Foreskin melanocyte (primary cell): ENCODE measurements at places on chromosomes 5 and 9.
A peak's percentile ranks its signal among the peaks of the same experiment; 100 is the strongest.

GRCh38 chr5:130032807-130033206 lies 128.5 kb downstream of the CHSY3 start:
- DNase-seq = no peak

- no peak for DNase-seq
Measured at GRCh38 chr5:117812861-117813260, 1175.5 kb downstream of the DTWD2 start.

DNA sequence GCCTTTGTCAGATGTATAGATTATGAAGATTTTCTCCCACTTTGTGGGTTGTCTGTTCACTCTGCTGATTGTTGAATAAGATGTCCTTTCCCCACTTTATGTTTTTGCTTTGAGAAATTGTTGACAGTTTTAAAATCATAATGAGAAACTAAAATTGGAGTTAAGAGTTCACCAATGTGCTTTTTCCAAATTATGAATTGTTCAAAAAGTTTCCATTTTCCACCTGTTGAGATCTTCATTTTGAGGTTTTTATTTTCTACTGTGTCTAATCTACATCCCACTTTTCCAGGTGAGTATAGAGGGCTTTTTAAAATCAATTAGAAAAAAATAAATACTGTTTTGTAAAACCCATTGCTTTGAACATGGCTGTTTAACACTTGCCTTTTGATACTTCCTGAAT lies 55.8 kb downstream of the LNPEP start:
- no peak for DNase-seq

DNA sequence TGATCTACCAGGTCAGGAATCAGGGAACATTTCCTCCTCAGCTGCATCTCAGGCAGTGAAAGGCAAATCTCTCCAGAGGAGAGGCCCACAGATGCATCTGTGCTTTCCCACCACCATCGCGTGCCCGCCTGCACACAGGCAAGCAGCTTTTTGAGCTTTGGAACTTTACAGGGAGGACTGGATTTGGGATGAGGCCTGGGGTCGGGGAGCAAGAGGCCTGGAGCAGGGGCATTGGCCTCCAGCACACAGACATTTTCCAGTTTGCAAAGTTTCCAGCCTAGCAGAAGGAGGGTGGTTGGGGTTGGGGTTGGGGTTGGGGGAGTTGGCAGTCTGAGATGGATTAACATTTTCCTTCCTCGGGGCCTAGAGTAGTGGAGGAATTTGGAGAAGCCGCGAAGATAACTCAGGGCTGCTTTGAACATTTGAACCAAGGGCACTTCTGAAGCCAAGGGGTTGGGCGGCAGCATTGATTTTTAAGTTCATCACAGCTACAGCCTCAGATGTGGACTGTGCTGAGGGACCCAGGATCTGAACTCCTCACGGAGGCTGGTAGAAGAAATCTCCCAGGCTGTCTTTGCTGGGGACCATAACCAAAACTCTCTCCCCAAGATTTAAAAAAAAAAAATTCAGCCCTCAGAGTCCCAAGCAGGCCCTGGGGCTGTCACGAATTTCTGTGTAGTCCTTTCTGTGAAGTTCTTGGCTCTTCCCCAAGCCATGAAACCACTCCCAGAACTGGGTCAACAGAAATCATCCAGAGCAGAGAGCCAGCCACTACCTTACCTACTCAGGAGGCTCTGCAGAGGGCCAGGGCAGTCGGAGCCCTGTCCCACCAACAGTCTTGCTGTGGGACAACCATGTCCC lies 25.6 kb downstream of the C5orf15 start:
- peak; percentile 39 for DNase-seq

GRCh38 chr9:69204326-69204725 lies 30.2 kb downstream of the TJP2 start:
- DNase-seq = no peak

DNA sequence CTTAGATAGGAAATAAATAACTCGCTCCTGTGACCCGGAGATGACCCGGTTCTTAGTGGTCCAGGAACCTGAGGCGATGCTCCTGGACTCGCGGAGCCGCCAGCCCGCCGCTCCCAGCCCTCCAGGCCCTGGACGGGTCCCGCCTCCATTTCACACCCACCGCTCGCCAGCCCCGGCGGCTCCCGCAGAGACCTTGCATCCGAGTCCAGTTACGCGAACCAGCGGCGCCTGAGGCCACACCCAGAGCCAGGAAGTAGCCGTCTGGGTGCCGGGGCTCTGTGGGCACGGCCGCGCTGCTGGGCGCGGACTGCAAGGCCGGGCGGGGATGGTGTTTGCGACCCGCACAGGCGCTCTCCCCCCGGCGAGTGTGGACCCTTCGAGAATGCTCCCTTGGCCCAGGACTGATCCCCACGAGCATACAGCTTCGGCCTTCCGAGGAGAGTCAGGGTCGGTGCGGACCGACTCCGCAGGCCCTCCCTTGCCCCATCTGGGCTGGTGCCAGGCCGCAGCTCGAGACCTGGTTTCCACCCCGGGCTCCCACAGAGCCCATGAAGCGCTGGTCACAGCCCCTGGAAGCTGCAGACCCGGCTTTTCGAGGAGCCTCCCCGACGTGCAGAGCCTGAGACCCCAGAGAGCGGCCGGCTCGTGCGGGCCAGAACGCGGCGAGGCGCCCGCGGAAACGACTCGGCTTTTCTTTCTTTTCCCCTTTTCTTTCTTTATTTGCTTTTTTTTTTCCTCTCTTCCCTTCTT lies 5.2 kb upstream of the BARX1 start:
- no peak for DNase-seq

GRCh38 chr9:71681104-71681707 lies 87.1 kb downstream of the CEMIP2 start:
- peak; percentile 45 for DNase-seq

DNA sequence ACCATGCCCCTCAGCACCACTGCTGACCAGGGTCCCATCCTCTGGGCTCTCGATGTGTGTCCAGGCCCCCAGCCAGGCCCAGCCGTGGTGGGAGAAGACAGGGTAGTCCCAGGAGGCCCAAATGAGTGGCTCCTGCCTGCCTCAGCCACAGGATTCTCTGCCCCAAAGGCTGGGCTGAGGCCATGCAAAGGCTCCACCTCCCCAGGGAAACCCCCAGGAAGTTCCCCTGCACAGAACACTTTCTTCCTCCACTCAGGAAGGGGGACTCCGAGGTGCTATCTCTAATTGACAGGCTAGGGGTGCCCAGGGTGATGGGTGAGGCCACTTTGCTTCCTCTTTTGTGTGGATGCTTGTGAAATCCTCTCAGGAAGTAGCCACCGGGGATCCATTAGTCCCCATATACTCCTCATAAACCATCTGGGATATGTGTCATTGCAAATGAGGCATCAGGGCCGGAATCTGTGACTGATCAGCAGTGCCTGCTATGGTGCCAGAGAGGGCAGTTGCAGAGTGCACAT lies 23.1 kb upstream of the TDRD7 start:
- no peak for DNase-seq

DNA sequence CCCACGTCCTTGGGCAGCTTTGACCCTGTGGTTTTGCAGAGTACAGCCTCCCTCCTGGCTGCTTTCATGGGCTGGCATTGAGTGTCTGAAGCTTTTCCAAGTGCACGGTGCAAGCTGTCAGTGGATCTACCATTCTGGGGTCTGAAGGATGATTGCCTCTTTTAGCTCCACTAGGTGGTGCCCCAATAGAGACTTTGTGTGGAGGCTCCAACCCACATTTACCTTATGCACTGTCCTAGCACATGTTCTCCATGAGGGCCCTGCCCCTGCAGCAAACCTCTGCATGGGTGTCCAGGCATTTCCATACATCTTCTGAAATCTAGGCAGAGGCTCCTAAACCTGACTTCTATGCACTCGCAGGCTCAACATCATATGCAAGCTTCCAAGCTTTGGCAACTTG lies 644.2 kb upstream of the CDH9 start:
- no peak for DNase-seq

GRCh38 chr9:94096819-94097577 lies 12.7 kb downstream of the PTPDC1 start:
- no peak for DNase-seq

GRCh38 chr9:114401344-114401743 lies 13.6 kb upstream of the AKNA start:
- no peak for DNase-seq

GRCh38 chr5:178201927-178202235 lies 2.5 kb upstream of the HNRNPAB start:
- no peak for DNase-seq

- DNase-seq = no peak
Measured at GRCh38 chr5:32044434-32044833, 129.7 kb downstream of the GOLPH3 start.

- DNase-seq = no peak
Measured at GRCh38 chr5:145859897-145860296, 12.9 kb downstream of the GRXCR2 start.

GRCh38 chr5:68057191-68057590 lies 158.4 kb upstream of the PIK3R1 start:
- no peak for DNase-seq

DNA sequence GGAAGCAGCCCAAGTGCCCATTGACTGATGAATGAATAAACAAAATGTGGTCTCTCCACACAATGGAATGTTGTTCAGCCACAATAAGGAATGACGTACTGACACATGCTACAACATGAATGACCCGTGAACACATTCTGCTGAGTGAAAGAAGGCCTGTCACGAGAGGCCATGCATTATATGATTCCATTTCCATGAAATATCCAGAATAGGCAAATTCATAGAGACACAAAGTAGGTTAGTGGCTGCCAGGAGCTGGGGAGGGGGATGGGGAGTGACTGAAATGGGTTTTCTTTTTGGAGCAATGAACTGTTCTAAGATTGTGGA lies 41.4 kb downstream of the BICD2 start:
- peak; percentile 95 for DNase-seq

DNA sequence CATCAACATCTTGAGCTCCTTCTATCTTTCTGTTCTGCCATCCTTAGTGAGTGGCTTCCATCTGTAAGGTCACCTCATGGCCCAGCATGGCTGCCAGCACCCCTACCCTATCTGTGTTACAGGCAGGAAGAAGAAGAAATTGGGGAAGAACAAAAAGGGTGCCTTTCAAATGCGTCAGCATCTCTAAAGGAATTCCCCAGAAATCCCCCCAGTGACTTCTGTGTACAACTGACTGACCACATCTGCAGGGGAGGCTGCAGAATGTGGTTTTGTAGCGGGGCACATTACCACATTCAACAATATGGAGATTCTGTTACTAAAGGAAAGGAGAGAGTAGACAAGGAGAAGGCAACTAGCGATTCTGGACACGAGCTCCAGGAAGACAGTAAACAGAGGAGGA lies 40.1 kb downstream of the ALG2 start:
- no peak for DNase-seq

- no peak for DNase-seq
Measured at GRCh38 chr9:135087899-135088347, 455 bp downstream of the OLFM1 start.

GRCh38 chr5:683551-684481 lies 9.3 kb downstream of the TPPP start:
- DNase-seq = no peak

- no peak for DNase-seq
Measured at GRCh38 chr5:1409381-1410110, 35.7 kb downstream of the SLC6A3 start.

DNA sequence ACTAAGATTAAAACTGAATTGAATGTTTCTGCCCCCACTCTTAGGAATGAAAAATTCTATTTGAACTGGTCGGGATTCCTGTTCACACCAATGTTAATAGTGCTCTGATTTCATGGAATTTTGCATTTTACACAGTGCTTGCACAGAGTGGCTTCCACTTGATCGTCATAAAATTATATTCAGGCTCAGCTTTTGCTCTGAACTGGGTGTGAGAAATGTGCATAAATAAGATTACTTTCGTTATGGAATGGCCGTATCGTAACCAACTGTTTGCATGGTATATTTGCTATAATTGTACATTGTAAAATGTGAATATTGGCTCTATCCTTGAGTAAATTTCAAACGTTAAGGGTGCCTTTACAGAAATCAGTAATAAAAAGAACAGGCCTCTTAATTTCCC lies 240.9 kb downstream of the RFK start:
- no peak for DNase-seq

DNA sequence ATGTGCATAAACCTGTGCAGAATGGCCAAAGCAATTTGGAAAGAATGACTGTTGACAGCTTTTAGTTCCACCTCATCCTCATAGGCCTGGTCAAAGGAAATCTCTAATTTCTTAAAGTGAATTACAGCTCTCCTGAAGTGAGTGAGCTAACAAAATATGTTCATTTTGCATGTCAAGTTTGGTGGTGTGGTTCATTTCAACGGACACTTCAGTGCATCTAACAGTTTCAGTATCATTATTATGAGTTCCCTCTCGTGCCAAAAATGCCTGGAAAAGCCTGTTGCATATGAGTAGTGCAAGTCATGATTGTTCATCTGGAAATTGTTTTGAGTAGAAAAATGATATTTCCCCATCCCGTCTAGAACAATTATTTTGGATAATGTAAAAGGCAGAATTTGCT lies 53.2 kb upstream of the HMHB1 start:
- DNase-seq = no peak

- no peak for DNase-seq
Measured at GRCh38 chr5:157059891-157060290, 975 bp upstream of the HAVCR1 start.

GRCh38 chr9:36665921-36666431 lies 93.3 kb downstream of the MELK start:
- no peak for DNase-seq

DNA sequence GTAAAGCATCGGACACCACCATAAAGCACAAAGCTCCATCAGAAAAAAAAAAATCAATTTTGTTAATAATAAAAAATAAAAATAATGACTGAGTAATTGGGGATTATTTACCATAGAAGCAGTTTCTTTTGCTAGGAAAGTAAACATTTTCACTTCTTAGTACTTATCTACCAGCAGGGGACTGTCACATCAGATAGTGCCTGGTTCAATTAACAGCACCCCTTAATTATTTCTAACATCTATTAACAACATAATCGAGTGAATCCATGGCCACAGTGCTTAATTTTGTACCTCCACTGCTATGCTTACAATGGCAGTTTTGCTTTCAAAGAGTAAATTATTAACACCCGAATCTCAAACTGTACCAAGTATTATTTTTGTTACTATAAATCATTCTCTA lies 221.7 kb downstream of the SMARCA2 start:
- DNase-seq = no peak

- DNase-seq = no peak
Measured at GRCh38 chr9:100990605-100991381, 37.7 kb upstream of the PLPPR1 start.

DNA sequence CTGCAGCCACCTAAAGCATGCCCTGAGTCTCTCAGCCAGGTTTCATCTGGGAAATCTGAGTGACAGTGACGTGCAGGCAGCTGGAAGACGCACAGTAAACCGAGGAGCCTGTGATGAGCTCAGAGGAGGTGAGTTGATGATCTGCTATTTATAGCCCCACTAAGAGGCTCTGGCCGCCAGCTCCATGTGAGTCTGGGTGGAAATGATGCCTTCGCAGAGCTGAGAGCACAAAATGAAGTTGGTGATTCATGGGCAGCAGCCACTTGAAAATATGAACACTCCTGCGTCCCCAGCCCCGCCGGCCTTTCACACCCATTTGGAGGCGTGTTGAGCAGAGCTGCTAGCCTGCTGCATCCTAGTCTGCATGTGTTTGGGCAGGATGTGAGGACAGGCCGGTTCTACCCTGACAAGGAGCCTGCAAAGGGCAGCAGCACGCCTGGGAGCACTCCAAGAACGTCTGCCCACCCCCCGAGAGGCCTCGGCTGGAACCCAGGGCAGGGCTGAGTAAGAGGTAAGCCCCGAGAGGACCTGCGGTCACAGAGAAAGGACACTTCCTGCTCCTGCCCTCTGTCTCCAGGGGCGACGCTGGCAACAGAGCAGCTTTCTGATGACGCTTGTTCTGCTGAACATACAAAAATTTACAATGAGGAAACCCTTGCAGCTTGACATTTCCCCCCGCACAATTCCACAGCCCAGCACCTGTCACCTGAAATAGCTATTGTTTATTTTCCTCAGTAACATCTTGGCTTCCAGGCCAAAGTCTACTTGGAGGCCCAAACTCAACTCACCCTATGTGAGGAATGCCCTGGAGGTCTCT lies 25.1 kb upstream of the CDKN2AIPNL start:
- no peak for DNase-seq
